ENCODE measurements at places on chromosomes 5 and 9.

GRCh38 chr9:87271696-87272477 lies 225.8 kb upstream of the DAPK1 start:
- no peak for DNase-seq

DNA sequence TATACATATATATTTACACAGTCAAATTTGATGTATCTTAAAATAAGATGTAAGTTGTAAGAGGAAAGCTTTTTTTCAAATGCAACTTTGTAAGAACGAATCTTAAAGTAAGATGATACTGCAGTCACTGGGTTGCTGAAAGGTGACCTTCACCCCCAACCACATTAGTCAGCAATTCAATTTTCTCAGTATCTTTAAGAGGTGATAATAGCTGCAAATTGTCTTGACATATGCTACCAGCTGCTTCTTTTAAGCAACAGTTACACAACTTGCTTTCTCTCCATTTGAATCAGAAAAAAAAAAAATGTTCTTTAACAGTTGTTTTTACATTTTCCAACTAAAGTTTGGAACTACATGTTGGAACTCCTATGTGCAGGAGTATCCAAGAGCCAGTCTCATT lies 246.6 kb upstream of the CCNG1 start:
- DNase-seq: no peak

- DNase-seq: no peak
Observed at GRCh38 chr5:148343603-148344487, 8.5 kb downstream of the SPINK9 start.

GRCh38 chr9:79911724-79912123 lies 340.0 kb downstream of the TLE4 start:
- DNase-seq: no peak

GRCh38 chr5:1181451-1182359 lies 19.7 kb upstream of the SLC6A19 start:
- no peak for DNase-seq

GRCh38 chr5:16508730-16509531 lies 43.3 kb upstream of the ZNF622 start:
- no peak for DNase-seq

DNA sequence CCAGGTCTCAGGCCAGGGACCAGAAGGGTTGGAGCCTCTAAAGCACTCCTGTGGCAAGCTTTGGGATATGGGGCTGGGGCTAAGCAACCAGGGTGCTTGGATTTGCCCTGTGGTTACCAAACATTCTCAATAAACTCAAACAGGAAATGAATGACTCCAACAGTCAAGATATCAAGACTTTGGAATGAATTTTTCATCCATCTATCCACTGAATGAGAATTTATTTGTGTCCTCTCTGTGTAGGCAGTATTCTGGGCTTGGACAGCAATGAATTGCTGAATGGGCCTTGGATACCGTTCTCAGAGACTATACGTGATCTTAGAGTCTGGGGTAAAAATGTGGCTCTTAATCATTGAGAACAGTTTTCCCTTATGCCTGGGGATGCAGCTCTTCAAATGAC lies 212.5 kb downstream of the DAB2IP start:
- DNase-seq: no peak

- DNase-seq: no peak
Observed at GRCh38 chr9:89808756-89809181, 204.0 kb downstream of the GADD45G start.

GRCh38 chr9:96489482-96489979 lies 39.6 kb downstream of the HABP4 start:
- DNase-seq: no peak

- DNase-seq: no peak
Observed at GRCh38 chr9:70747261-70747718, 332.8 kb upstream of the KLF9 start.

DNA sequence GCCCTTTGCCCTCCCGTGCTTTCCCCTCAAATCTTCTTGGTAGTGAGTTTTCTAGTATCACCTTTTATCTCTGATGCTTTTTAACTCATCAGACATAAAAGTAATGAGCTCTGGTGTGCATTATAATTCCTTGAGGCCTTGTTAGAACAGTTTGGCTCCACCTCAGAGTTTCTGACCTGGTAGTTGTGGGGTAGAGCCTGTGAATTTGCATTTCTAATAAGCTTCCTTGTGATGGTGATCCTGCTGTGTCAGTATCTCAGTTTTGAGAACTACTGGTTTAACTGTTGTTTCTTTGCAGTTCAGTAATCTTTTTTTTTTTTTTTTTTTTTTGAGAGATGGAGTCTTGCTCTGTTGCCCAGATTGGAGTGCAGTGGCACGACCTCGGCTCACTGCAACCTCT lies 31.1 kb downstream of the UBE2D2 start:
- DNase-seq: no peak

DNA sequence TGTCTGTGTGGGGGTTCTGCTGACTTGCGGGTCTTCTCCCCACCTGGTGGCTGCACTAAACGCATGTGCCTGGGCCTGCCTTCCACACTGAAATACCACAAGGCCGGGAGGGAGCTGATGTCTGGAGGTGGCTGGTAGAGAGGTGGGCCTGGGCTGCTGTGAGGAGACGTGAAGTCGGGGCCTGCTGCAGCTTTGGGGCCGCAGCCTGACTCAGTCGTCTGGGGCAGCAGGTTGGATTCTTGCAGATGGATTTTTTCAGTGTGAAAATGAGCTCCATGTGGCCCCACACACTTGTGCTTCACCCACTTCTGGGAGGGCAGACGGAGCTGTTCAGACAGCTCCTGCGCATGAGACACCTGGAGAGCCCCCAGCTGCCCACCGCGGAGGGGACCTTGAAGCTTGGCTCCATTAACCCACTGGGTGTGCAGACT lies 29.3 kb downstream of the COL5A1 start:
- no peak for DNase-seq

DNA sequence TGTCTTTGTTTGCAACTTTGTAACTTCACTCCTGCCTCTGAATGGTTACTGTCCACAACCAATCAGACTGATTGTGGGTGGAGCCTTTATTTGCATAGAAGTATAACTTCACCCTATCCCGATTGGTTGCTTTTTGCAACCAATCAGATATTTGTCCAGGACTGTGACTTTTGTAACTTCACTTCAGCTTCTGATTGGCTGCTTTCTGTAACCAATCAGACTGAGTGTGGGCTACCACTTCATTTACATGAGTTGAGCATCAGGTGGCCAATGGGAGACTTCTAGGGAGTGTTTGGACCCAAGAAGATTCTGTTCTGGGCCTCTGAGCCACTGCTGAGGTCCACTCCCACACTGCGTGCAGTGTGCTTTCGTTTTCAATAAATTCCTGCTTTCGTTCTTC lies 1810.7 kb upstream of the CDH6 start:
- DNase-seq: no peak

DNA sequence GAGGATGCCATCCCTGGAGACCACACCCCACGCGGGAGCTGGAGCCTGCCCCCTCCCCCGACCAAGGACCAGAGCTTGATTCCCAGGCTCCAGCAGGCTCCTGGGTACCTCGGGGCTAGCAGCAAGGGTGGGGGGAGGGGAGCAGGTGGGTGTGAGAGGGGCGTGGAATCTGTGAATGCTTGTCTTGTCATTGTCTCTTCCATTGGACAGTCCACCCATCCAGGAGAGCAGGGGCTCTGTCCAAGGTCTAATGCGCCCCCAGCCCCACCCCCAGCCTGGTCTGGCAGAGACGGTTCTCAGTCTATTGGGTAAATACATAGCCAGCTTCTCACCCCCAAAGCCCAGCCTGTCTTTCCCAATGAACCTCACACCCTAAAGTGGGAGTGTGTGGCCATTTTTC lies 22.8 kb downstream of the URM1 start:
- DNase-seq: no peak

DNA sequence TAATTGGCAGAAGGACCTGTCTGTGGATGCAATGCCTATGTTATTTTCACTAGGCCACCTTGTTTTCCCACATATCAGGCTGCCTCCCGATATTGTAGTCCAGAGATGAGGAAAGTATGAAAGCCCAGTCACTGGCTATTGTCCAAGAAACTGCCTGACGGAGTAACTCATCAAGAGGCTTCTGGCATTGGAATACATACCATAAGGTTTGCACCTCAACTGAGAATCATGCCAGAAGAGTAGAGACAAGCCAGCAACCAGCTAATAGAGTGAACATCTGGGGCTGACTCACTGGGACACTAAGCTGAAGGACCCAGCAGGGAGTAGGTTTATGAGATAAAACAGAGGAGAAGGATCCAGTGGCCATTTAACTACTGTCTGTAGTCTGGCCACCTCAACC lies 137.2 kb upstream of the FST start:
- DNase-seq: no peak

- DNase-seq: no peak
Observed at GRCh38 chr9:131121346-131121745, 4.0 kb upstream of the NUP214 start.

GRCh38 chr9:87013490-87013889 lies 66.2 kb upstream of the GAS1 start:
- DNase-seq: no peak

GRCh38 chr9:77826621-77827020 lies 178.5 kb upstream of the GNA14 start:
- DNase-seq: no peak

DNA sequence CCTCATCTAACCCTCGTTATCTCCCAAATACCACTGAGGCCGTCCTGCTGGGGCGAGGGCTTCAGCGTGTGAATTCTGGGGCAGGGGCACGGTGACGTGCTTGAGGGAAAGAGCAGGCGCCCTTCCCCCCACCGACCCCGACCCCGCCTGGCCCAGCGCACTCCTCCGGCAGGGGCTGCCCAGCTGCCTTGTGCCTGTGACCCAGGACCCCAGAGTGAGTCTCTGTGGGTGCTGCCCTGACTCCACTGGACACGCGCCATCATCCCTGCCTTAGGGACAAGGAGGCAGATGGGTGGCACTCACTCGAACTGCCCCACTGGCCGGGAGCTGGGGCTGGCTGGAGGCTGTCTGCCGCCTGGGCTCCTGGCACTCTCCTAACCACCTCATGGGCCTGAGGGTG lies 136.2 kb upstream of the LPCAT1 start:
- DNase-seq: no peak

DNA sequence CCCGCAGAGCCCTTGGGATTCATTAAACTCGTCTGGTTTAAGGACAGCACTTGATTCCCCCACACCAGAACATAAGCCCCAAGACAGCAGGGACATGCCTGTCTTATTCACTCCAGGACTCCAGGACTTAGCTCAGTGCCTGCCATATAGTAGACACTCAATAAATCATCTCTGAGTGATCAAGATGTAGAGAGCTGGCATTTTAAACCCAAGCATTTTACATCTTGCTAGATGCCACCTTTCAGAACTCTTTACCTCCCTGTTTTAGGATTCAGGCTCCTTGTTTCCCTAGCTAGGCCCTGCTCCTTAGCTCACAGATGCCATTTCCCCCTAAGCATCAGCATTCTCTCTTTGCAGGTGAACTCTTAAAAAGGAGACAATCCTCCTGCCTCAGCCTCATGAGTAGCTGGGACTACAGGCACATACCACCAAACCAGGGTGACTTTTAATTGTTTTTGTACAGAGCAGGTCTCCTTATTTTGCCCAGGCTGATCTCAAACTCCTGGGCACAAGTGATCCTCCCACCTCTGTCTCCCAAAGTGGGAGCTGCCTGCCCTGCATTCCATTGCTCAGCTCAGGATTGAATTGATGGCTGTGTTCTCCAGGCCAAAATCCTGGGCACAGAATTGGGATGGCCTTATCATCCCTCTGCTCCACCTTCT lies 32.0 kb upstream of the CPEB4 start:
- DNase-seq: no peak

DNA sequence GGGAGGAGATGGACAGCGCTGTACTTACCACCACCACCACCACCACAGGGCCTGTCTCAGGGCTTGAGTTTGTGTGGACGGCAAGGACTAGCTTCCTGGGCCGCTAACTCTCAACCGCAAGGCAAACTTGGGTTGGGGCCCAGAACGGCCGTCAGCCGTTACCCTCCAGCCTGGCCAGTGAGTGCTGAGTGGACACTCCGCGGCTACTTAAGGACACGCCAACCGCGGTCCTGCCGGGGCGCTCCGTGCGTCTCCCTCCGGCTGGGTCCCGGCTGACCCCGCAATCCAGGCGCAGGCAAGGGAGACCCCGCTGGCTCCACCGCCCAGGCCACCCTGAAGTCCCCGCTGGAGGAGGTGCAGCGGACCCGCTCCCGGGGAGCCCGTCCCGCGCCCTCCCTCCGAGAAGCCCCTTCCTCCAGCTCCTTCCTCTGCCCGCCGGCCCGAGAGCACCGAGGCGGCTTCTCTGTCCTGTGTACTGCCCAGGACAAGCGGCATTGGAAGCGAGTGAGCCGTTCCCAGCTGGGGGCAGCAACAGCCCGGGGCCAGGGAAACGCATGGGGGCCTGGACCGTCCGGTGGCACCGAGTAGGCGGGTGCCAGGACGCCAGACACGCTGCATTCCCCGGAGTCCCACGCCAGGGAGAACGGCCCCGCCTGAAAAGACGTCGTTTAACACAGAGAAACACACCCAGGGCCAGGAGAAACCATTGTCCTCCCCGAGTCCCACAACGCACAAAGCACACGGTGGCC lies 46.6 kb downstream of the HABP4 start:
- DNase-seq: no peak

DNA sequence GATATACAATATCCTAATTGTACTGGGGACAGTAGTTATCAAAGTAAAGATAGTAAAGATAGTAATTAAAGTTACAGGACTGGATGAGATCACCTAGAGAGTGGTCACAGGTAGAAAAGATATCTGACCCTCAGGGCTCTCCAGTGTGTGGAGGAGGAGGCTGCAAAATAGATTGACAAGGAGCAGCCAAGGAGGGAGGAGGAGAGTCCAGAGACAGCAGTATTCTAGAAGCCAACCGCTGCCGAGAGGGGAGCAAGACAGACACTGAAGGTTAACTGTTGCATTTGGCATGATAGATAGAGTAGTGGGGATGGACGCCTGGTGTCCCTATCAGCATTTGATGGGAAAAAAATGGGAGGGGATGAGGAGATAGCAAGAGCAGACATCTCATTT lies 17.0 kb upstream of the F2RL1 start:
- DNase-seq: no peak

GRCh38 chr9:113728989-113729388 lies 147.1 kb upstream of the ZNF618 start:
- DNase-seq: no peak

- DNase-seq: no peak
Observed at GRCh38 chr5:174832811-174833210, 108.4 kb downstream of the MSX2 start.

DNA sequence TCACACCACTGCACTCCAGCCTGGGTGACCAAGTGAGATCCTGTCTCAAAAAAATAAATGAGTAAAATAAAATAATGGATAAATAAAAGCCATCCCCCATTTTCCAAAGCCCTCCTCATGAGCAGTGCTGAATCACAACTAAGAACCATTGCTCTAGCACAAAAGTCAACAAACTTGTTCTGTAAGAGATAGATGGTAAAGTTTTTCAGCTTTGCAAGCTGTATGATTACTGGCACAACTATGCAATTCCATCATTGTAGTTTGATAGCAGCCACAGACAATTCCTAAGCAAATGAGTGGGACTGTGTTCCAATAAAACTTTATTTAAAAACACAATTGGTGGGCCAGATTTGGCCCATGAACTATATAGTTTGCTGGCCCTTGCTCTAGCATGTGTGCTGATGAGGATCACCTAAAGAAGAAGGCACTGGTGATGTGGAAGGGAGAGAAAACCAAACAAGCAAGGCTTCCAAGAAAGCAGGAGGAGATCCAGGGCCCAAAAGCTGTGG lies 64.6 kb downstream of the NEURL1B start:
- no peak for DNase-seq
